T-cell (primary cell): ENCODE measurements at places on chromosomes 4 and X. TPM values are rescaled to one million over a fixed set of nuclear protein-coding genes. Genes with fewer than 3 reads are reported as not detected.

DNA sequence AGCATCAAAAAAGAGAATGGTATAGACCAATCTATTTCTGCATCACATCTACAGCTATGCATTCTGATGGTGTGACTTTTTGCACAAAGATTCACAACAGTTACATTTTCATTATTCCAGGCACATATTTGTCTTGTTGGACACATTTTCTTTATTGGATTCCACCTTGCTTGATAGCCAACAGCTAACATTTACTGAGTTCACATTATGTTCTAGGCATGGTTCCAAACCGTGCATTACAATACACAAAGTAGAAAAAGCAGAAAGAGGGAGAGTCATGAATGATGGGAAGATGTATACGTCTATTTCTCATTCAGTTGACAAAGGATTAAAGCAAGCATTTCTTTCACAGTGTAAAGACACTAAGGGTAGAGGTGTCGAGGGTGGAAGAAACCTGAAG is 22.9 kb upstream of the CLGN start:
- DNase-seq: no peak

GRCh38 chr4:140056015-140056414 is 98.0 kb downstream of the MAML3 start:
- no peak for DNase-seq

DNA sequence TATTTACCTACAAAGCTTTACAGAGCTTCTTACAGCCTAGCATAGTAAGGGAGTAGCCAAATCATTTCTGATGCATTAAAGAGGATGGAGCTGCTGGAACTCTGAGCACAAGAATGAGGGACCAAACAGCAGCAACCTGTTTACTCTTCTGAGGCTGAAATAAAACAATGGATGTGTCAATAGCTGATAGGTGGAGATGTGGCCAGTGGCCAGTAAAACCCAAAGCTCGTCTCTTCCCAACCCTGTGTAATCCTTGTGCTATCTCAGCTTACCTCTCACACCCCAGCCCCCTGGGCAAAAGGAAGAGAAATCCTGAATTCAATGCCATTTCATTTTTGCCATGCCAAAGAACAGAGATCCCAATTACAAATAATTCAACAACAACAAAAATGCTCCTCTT is 446.7 kb upstream of the SMIM31 start:
- DNase-seq: no peak

The PPARGC1A gene
- total RNA-seq: not detected

The FAM47A gene
- total RNA-seq: not detected

DNA sequence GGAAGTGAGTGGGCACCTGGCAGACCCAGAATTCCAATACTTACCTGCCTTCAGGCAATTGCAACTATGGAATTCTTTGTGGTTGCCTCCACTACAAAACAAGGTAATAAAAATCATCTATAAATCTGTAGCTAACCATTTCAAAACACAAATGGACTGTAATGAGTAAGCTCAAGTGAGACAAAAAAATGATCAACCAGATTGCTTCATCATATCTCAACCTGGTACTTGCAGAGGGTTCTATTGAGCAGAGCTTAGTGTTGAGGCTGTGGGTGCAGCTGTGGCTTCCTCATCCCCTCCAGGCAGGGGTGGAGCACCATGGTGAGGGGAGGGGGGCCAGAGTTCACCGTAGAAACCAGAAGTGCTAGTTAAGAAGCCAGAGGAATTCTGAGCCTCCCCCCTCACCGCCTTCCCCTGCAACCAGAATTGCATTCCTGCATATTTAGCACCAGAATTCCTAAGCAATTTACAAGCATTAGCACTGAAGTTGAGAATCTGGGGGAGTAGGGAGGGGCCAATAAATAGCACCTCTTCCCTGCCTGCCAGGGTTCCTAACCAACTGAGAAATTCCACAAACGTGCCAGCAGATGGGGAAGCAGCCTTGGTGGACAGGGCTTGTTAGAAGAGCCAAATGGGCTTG is 11.5 kb downstream of the CTAG1A start:
- DNase-seq: no peak

DNA sequence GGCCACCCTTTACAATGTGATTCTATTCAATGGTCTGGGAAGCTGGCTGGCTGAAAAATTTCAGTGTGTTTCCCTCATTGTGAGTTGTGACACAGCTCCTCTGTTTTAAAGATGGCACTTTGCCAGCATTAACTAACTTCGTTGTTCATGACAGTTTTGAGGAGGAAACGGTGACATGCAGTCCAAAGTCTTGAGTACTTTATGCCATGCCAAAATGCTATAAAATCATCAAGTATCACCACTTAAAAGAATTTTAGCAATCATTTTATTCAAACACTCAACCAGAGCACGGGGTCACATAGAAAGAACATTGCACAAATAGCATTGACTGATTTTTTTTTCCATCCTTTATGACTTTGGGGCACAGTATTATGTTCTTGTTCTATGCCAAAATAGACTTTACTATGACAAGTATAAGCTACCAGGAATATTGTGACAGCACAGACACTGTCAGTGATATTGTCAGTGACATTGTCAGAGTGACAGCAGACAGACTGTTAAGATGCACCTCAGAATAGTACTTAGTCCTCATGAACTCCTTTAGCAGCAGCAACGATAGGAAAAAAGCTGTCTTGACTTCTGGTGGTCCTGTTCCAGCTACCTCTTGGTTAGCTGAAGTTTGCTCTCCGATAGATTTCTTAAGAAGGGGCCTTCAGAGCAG is 46.7 kb downstream of the CXCL13 start:
- DNase-seq: no peak
